ENCODE measurements at places on chromosomes 16 and 17.

DNA sequence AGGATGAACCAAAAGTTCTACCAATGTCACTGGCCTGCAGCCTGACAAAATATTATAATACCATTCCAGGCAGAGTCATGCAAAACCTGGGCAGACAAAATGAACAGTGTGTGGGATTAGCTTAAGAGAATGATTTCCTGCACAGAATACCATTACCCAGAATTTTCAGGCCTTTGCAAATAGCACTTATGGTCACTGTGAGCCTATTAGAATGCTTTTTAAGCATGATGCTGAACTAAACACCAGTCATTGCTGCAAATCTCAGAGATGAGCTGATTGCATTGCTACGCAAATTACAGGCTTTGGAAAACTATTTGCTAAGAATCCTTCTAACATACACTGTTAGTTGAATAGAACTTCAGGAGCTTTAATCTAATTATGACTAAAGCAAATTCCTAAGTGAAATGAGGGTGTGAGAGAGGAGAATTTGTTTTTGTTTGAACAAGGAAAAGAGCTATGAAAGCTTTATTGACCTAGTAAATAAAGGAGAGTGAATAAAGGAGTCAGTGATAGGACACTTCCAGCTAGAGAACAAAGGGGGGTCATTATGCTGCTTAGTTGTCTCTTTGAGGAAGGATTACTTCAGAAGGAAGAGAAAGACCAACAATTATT is 398.8 kb downstream of the HS3ST3B1 start:
- no peak for DNase-seq

- no peak for DNase-seq
These were observed 774 bp downstream of the ENGASE start for GRCh38 chr17:79075446-79075750.

DNA sequence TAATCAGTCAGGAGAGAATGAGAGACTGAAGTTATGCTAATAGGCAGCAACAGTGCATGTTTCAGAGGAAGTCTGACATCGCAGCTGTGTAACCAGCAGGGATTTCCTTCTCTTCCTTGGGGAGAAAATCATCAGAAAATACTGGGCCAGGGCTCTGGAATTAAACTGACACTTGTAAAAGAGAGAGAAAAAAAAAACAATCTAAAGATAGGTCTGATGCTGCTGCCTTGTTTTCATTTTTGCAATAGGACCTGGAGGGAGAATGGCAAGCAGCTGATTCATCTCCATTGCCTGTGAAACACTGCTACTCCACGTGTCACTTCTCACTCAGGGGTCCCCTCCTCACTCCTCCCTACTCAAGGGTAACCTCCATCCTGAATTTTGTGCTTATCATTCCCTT is 17.7 kb upstream of the CORO6 start:
- no peak for DNase-seq

GRCh38 chr16:55044201-55044975 is 113.7 kb downstream of the IRX5 start:
- no peak for DNase-seq

DNA sequence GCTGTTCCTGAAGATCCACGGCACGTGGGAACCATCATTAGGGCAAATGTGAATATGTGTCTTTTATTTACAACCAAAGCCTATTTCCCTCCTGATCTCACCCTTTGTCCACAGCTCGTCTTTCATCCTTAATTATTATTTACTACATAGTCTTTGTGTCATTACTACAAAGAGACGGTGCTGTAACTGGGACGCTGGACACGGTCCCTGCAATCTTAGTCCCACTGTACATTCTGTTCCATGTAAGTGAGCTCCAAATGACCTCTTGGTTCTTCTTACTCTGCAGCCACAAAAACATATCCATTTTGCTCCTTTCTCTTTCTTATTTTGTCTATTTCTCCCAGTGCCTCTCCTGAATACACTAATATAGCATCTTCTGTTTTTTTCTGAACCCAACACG is 12.7 kb upstream of the KRT23 start:
- DNase-seq = no peak

GRCh38 chr16:30335598-30336474 is 19.3 kb downstream of the CD2BP2 start:
- no peak for DNase-seq

GRCh38 chr17:62966426-62967204 is 580 bp downstream of the TANC2 start:
- peak; percentile 13 for DNase-seq

DNA sequence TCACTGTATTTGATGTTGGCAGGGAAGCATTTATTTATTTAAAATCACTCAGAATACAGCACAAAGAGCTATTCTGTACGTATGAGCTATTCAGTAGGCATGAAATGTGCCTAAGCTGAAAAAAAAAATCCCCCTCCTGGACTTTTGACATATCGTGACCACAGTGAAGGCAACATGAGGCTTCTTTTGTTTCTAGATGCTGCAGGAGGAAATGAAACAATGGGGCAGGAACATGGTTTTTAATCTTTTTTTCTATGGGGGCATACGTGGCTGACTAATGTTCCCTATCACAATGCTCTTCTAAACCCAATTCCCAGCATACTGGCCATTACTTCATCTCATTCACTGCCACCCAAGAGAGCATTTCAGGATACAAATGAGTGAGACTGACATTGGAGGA is 191.0 kb upstream of the PMFBP1 start:
- no peak for DNase-seq

DNA sequence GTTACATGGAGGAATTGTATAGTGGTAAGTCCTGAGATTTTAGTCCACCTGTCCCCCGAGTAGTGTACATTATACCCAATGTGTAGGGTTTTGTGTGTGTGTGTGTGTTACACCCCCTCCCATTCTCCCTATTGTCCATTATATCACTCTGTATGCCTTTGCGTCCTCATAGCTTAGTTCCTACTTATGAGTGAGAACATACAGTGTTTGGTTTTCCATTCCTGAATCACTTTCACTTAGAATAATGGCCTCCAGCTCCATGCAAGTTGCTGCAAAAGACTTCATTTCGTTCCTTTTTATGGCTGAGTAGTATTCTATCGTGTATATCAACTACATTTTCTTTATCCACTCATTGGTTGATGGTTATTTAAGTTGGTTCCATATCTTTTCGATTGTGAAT is 635 bp upstream of the FA2H start:
- no peak for DNase-seq

- DNase-seq = no peak
These were observed 189.3 kb upstream of the C16orf82 start for GRCh38 chr16:26877421-26877820.

- DNase-seq = no peak
These were observed 28.2 kb upstream of the RBBP6 start for GRCh38 chr16:24511174-24511573.

- DNase-seq = no peak
These were observed at the start of gene CSF3 for GRCh38 chr17:40015005-40015997. CSF3 (plus strand) TSS chr17:40015440; CDS start chr17:40015475, 35 bp downstream.

DNA sequence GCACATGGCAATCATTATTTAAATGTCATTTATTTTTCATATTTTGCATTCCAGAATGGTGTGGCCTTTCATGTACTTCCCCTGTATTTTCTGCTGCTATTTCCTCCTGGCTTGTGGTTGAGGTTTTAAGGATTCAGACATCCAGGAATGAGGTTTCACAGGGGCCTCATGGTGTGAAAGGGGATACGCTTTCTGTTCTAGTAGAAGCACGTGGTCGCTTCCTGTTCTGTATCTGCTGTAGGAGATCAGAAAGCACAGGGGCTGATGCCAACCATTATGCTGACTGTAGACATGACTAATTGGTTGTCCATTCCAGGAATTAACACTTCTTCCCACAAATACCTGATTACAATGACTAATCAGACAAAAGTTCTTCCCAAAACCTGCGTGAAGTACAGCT is 405.9 kb downstream of the SHISA9 start:
- no peak for DNase-seq

- DNase-seq = no peak
These were observed 17.2 kb upstream of the RBFOX3 start for GRCh38 chr17:79627766-79628690.

GRCh38 chr17:41651625-41652460 is 27.5 kb upstream of the KRT17 start:
- DNase-seq = no peak

GRCh38 chr16:64352246-64352645 is 769.6 kb downstream of the CDH11 start:
- no peak for DNase-seq

- no peak for DNase-seq
These were observed 212.3 kb upstream of the SDK2 start for GRCh38 chr17:73856556-73856955.

DNA sequence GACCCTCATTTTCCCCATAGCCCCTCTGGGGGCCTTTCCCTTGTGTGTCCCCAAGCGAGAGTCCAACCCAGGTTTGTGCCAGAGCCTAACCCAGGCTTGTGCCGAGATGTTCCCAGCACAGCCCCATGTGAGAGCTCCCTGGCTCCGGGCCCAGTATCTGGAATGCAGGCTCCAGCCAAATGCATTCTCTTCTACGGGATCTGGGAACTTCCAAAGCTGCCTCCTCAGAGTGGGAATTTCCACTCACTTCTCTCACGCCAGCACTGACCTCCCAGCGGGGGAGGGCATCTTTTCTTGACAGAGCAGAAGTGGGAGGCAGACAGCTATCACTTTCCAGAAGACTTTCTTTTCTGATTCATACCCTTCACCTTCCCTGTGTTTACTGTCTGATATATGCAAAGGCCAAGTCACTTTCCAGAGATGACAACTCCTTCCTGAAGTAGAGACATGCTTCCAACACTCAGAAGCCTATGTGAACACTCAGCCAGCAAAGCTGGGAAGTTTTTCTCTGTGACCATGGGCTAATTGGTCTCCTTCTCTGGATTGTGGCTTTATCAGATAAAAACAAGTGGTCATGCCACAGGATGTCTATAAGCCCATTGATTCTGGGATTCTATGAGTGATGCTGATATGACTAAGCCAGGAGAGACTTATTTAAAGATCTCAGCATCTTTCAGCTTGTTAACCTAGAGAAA is 2.5 kb upstream of the CCL2 start:
- no peak for DNase-seq

DNA sequence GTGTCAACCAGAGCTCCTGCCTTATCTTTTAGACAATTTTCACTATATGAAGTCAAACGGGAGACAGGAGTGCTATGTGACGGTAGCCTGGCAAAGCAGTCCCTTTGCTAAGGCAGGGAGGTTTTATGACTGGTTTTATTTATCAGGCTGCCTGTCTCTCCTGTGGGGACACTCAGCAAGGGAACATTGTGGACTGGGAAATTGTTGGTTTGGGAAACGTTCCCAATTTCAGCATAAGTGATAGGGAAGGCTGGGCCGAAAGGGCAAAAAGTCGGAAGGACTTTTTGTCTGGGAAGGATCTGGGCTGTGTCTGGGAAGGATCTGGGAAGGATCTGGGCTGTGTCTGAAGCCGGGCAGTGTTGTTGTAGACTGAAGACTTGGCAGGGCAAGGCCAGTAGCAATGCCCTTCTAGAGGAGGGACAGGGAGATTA is 211.2 kb downstream of the PARN start:
- no peak for DNase-seq

DNA sequence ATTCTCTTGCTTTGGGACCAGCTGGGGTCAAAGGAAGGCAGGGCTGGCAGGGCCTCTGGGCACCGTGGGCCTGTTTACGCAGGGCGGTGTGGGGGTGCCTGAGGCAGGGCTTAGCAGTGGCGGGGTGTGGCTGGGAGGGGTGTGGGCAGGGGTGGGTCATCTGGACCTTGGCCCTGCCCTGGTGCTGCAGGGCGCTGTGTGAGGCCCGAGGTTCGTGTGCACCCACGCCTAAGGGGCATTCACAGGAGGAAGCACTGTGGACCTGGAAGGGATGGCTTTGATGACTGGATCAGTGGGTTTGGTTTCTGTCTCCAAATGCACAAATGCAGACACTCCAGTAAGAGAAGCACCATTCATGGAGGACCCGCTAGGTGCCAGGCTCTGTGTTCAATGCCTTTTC is 37.3 kb downstream of the BCO1 start:
- no peak for DNase-seq

GRCh38 chr17:48552466-48553189 is 7.7 kb upstream of the HOXB2 start:
- no peak for DNase-seq

GRCh38 chr17:43760254-43760852 is 1.8 kb upstream of the SOST start:
- peak; percentile 95 for DNase-seq

- no peak for DNase-seq
These were observed 25.4 kb upstream of the RHOT1 start for GRCh38 chr17:32116937-32117336.

DNA sequence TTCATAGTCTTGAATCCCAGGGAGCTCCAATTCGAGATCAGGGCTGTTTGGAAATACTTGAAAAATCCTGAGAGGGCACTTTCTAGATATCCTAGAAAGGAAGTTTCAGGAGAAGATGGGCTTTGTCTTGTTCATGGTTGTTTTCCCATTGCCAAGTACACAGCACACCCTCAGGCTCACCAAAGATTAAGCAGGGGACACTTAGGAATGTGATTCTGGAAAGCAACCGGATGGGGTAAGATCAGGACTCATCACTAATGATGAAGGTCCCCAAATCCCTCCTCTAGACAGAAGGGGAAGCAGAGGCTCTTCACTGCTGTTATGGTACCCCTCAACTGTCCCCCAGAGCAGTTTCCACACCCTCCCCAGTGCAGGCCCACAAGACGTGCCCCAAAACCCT is 40.7 kb downstream of the VAC14 start:
- DNase-seq = no peak

GRCh38 chr17:42754782-42755181 is 6.2 kb upstream of the RAMP2 start:
- DNase-seq = no peak

DNA sequence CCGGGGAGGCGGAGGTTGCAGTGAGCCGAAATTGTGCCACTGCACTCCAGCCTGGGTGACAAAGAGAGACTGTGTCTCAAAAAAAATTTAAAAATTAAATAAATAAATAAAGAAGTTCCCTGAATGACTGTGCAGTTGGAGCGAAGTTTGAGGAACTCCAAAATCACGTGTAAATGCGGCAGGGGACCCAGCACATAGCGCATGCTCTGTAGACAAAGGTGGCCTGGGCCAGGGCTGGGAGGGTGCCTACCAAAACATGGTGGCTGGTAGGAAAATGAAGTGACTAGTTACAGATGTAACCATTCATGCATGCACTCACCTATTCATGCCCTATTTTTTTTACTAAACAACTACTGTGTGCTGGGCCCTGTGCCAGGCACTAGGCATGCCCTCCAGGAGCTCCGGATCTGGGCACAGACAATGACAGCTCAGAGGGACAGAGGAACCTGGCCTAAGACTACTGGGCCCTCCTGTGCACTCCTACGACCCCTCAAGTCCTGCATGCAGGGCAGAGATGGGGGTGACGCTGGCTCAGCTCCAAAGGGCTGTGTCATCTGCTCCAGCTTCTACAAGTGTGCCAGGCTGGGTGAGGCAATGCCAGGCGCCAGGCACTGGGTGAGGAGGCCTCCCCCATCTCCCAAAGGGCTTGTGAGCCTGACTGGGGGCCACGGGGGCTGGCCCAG is 65.3 kb downstream of the RMI2 start:
- DNase-seq = no peak

- no peak for DNase-seq
These were observed 5.3 kb downstream of the OSGIN1 start for GRCh38 chr16:83958137-83958845.

GRCh38 chr17:50495918-50496317 is 12.3 kb upstream of the MYCBPAP start:
- no peak for DNase-seq

- no peak for DNase-seq
These were observed 16.4 kb upstream of the NTN1 start for GRCh38 chr17:9004961-9005285.

Data from GM19239 (cell line).